ENCODE measurements at places on chromosomes 6 and 20.

DNA sequence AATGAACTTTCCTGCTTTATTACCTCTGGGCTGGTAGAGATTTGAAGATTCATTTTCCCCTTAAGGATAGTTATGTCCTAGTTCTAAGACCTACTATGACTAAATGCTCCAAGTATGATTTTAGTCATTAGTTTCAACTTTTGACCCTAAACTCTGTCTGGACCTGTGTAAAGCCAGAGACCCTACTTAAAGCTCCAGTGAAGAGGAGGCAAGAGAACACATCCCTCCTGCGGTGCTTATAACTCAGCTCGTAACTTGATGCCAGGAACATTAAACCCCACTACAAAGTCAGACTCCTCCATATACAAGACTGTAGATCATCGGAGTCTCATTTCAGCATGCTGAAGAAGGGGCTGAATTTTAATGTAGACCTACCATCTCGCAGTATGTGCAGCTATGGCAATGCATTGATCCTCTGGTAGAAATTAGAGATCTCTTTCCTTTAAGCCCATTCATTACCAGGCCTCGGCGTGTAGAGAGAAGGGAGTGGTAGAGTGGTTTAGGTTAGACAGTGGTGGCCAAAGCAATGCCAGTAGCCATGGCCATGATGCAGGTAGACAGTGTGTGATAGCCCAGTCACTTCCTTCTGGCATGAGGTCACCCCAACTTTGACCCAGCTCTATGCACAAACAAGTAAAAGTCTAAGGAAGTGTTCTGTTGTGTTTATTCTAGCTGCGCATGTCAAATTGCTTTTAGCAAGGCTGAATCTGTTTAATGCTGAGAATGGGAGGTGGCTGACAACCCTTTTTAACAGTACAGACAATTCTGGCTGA lies 34.8 kb upstream of the MYB start:
- DNase-seq: no peak

DNA sequence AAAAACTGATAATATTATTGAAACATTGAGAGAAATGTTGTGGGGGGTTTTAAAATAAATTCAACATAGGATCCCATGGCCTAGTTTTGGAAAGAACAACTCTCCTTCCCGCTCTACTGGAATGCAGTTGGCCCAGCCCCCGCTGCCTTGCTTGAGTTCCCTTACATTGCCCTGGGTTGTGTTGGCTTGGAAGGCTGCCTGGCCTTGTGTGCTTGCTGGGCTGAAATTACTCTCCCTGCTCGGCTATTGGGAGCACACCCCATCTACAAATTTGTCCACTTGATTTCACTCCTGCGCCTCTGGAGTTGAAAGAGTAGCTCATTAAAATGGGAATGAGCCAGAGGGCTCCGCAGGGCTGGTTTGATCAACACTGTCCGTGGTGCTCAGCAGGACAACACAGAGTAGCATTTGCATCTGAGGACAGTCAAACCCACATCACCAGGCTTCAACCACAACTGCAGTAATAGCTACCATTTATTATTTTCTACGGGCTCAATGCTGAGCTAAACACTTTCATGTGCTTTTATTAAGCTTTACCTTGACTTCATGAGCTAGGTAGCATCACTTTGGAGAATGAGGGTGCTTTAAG lies 35.2 kb downstream of the DOK5 start:
- DNase-seq: no peak

DNA sequence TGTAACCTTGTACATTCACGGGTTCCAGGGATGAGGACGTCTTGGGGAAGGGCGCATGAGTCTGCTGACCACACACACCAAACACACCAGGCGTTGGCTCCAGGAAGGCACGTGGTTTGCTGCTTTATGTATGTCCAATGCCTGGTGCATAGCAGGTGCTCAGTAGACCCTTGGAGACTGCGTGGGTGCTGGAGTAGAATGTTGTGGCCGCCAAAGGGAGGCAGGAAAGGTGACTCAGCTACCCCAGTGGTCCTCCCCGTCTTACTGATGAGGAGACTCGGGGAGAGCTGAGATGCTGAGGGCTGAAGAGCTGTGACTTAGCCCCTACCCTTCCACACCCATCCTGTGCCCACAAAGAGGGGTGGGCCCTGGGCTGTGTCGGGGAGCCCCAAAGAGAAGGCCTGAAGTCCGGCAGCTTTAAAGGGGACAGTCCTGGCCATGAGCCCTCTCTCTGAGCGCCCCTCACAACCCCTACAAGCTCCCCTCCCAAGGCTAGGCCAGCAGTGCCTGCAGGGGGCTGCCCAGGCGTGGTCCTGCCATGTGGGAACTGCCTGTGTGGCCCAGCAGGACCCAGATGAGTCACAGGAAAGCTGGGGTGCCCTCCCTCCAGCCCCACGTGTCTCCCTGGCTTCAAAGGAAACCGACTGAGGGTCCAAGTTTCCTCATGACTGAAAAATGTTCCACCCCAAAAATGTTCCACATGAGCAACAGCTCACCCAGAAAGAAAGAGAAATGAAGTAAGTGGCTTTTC lies 28.0 kb upstream of the PTGIS start:
- DNase-seq: no peak

DNA sequence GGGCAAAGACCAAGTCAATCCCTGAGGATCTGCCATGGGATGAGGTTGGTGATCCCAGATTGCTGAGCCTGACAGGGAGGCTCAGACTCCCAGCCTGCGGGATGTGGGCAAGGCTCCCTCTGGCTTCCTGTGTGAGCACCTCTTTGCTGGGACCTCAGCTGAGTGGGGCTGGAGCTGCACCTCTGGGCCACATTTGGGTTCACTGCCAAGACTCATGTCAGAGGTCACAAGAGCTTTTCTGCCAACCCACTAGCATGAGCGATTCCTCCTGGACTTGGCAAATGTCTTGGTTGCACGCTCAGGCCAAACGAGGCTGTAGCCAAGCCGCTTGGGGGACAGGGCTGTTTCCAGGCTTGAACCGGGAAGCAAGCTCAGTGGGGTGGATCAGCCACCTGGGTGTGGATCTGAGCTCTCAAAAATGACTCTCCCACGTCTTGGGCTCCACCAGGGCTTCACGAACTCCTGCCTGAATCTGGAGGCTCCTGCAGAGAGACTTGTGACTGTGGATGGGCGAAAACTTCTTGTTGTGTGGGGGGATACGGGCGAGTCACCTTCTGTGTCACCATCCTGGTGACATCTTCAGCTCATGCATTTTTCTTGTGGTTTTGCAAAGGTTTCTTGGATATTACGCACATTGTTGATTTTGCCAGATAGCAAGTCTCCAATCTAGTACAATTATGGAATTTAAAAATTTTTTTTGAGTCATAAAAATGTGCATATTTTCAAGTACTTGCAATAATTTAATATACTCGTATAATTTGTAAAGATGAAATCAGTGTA lies 359.5 kb downstream of the CDH4 start:
- no peak for DNase-seq

GRCh38 chr6:148203281-148203925 lies 139.2 kb upstream of the SASH1 start:
- no peak for DNase-seq

- DNase-seq: no peak
Observed at GRCh38 chr6:14616656-14617055, 499.1 kb downstream of the CD83 start.

All from T-helper 2 cell (primary cell).